ENCODE measurements at places on chromosomes 1 and 21.
A peak's percentile ranks its signal among the peaks of the same experiment; 100 is the strongest.

DNA sequence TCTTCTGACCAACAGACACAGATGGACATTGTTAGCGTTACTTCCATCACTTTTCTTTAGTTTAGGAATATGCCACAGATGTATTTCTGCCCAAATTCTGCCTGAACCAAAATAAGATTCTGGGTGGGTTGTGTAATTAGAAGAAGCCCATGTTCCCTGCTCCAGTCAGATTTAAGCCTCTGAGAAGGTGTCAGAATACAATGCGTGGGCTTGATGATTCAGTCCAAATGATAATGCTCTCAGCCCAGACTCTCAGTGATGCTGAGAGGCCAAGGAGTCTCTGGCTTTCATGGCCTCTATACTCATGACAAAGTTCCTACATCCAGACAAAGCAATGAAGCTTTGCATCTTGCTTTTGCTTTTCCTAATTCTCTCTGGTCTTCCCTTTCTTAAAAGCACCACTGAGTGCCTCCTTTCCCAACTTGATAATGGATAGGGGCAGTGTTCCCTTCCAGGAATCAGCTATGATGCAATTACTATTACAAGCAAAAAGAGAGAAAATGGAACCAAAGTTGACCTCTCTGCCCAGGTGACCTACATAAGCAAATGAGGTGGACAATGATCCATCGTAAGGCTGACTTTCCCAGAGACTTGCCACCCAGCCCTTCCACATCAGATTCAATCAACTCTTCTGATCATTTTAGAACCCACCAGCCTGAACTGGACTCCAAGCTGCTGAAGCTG is 8.8 kb downstream of the SEC16B start:
- DNase-seq: no peak

DNA sequence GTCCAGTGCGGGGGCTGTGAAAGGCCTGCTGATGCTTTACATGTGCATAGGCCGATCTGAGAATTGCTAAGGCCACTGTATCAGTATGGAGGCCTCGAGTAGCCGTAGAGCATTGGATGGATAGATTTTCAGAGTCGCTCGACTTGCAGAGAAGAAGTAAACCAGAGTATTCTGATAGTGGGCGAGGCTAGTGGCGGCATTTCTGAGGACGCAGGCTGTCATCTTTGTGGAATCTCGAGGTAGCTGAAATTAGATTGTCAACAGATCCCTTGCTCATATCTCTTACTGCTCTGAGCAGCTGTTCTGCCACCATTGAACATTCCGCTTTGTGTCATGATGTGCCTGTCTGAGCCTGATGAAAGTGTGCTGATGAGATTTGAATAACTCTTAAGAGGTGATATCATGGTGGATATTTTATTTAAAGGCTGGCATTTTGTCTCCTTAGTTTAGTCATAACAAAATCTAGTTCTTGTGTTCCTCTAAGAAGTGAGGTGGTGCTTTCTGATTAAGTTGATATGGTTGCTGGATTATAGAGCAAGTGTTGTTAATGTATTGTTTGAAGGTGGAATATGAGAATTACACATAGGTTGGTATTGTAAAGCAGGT is 1.5 kb downstream of the KIF1B start:
- no peak for DNase-seq

DNA sequence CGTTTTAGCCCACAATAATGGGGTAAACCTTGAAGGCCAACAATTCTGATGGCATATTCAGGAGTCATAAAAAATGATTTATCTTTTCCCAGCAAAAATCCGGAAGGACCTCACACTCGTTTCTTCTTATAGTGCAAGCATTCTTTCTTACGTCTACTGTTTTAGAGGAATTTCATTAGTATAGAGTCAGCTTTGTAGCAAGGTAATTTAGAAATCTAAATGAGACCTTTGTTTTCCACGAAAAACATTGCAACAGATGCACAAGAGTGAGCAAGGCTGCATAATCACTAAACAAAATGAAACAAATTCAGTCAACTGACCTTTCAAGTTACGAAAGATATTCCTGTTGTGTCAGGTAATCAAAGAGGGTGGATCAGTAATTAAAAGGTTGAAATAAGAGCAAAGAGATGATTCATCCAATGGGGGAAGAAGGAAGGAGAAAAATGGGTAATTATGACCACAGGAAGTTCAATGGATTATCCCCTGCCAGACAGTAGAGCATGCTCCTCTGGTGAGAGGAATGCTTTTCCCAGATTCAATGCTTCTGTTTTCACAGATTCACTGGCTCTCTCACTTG is 560 bp upstream of the CSDE1 start:
- DNase-seq: peak; percentile 12

DNA sequence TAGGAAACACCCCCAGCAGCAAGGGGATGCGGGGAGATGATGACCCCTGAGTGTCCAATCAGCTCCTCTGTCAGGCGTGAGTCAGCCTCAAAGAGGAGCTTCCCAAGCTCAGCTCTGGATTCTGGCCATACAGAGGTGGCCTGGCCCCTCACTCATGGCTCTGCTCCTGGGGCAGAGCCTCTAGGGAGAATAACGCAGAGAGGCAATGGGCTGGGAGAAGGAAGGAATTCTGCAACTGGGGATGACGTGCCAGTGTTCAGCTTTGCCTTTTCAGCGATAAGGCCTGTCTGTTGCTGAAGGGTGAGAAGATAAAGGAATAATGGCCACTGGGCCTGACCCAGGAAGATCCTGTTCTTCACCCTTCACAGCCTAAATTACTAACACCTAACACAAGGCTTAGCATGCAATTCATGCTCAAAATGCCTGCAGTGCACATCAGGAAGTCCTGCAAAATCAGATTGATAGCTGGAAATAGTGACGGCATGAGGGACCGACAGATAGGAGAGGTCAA is 92.2 kb downstream of the TBX19 start:
- DNase-seq: no peak

GRCh38 chr1:149846593-149847466 is 52.5 kb upstream of the BOLA1 start:
- no peak for DNase-seq

- no peak for DNase-seq
These were observed 81.7 kb upstream of the ADAM30 start for GRCh38 chr1:119978018-119978505.

DNA sequence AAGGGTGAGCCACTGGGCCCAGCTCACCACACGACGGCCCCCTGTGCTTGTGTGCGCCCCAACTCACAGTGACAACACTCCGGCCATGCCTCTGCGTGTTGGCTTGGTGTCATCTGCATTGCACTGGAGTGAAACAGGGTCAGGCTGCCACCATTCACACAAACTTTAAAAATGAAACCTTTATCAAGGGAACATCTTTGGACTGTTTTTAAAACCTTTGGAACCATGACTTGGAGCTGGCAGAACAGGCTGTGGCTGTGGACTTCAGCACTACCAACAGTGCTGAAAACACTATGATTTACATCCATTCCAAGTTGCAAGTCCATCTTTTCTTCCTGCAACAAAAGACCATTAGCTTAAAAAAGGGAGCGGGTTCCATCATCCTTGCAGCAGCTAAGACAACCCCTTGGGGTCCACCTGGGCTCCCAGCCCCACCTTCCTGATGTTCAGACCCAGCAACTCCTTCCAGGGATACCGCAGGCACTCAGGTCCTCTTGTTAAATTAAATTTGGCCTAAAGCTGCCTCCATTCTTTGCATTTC is 25.6 kb downstream of the POFUT2 start:
- no peak for DNase-seq

DNA sequence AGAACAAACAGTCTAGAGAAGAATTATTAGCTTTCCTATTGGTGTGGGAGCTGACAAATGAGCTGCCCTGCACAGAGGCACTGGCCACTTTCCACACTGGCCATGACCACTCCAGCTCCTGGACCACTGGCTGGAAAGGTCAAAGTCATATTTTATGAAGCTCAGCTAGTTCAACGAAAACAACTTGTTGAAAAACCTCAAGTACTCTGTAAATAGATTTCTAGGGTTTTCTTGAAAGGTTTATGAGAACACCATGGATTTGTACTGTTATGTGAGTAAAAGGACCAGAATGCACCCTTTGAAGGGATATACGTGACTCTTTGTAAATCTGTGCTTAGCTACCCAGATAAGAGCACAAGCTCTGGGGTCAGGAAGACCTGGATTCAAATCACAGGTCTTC is 54.5 kb upstream of the FGGY start:
- no peak for DNase-seq

DNA sequence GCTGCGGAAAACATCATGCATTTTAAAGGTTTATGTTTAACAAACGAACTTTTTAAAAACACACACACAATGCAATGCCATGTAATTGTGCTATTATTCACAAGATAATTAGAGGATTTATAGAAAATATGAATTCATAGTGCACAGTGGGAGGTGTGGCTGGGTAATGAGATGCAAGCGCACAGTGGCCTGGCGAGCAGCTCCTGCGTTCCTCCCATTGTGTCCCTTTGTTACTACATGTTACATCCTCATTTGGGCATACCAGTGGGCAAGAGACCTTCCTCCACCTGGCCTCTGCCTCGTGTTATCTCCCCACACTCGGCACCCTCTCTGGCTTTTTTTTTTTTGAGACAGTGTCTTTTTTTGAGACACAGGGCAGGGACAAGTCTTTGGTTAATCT is 30.0 kb upstream of the TENT5B start:
- no peak for DNase-seq
